ENCODE measurements at places on chromosomes 7 and 10.
A peak's percentile ranks its signal among the peaks of the same experiment; 100 is the strongest.

DNA sequence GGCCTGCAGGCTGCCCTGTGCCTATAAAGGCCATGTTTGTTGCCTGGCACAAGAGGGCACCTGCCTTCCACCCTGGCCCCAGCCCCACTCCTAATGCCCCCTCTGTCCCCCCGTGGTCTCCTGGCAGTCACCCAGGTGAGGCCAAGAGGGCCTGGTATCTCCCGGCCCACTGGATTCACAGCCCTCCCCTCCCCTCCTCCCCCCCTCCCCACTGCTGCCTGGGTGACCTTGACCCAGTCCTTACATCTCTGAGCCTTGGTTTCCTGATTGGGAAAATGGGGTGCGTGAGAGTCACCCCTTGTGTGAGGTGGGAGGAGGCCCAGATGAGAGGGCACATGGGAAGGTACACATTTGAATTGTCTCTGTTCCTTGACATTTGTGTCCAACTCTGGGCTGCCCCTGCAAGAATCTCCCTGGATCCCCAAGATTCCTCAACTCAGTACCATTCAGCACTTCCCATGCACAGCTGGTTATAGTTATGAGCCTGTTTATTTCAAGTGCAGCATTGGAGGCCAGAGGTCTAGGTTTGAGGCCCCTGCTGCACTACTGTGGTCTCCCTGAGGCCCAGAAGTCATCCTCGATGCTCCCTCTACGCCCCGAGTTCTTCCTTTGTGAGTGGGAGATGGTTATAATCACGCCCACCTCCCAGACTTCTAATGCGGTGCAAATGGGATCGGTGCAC, 58.9 kb downstream of the TMEM270 start:
- DNase-seq: no peak

DNA sequence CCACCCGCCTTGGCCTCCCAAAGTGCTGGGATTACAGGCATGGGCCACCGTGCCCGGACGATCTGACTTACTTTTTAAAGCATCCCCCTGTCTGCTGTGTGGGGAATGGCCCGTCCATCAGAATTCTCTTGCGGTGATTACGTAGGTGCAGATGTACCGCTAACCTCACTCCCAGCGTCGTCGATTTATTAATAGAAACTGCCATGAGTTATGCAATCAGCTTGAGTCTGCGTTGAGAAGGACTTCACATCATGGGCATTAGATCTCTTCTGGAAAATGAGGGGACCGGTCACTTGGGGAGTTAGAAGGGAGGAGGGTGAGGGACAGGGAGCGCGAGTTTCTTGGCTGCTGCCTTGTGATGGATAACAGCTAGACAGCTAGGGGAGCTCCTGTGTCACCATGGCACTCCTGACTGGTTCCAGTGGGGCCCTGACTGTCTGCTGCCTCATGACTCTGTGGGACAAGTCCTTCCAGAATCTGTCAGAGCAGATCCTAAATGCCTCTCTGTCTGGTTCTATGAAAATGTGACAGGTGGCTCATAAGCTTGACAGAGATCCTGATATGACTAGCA, 35.2 kb downstream of the POR start:
- no peak for DNase-seq

- no peak for DNase-seq
Measured at GRCh38 chr7:112538726-112539255, 58.0 kb downstream of the LSMEM1 start.

GRCh38 chr7:155538293-155538692, 8.1 kb downstream of the CNPY1 start:
- DNase-seq: no peak

GRCh38 chr7:35342786-35343185, 88.9 kb upstream of the TBX20 start:
- no peak for DNase-seq

GRCh38 chr10:112790921-112791320, 159.1 kb upstream of the TCF7L2 start:
- DNase-seq: no peak

GRCh38 chr7:87310790-87311419, 34.6 kb upstream of the CROT start:
- DNase-seq: no peak

DNA sequence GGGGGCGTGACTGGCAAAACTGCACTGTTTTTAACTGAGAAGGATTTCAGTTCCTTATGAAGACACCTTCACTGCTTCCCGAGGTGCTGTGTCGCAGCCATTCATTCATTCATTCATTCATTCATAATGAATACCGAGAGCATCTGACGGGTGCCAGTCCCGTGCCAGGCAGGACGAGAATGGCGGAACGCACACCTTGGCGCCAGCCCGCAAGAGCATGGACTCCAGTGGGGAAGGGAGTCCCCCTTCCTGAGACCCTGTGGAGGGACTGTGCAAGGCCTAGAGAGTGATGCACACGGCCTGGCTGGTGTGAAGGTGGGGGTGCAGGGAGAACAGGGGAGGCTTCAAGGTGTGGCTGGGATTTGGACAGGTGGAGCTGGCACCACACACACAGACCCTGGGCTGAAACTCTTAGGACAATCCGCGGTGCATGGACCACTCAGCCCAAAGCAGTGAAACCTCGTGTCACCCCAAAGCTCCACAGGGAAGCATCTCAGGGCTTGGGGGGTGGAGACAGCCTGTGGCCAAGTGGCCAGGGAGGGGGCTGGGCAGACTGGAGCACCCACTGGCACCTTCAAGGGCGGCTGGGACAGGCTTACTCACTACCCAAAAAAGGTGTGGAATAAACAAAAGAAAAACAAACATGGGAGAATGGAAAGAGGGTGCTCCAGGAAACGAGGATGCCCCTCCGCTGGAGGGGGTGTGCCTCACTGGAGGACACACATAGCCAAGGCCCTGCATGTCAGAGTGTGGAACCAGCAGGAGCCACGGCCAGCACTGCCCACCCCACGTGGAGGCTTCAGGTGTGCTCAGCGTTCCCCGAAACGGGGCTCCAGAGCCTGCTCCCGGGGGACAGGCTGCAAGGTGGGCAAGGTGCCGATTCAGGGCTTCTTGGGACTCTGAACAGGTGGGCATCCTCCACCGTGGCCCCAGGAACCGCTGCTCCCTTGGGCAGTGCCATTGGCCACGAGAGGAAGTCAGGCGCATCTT, 37.7 kb downstream of the EBF3 start:
- DNase-seq: no peak

DNA sequence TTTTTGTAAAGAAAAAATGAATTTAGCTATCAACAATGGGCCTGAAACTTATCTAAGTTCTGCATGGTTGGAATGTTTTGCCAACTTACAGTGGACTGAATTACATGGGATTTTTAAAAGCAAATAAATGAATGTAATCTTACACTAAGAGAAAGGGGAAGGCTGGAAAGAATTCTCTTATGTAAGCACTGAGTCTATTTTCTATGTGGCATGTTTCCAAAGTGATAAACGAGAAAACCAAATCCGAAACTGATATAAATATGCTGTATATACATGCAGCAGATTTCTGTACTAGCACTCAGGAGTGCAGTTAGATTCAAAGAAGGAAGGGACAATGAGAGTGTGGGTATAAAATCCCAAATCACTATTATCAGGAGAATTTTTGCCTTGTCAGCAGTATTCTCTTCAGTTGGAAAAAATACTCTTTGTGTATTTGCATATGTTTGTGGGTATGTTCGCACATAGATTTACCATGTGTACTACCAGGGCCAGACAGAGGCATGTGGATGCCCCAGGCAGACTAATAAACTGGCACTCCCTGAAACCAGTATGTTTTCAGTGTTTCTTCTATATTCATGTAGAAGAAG, 334.3 kb upstream of the SEMA3D start:
- DNase-seq: no peak

GRCh38 chr7:1141651-1142050, 18.3 kb downstream of the ZFAND2A start:
- no peak for DNase-seq

GRCh38 chr10:101027106-101027720, 3.7 kb downstream of the PDZD7 start:
- DNase-seq: no peak

GRCh38 chr7:85196696-85197095, 9.8 kb upstream of the SEMA3D start:
- no peak for DNase-seq

DNA sequence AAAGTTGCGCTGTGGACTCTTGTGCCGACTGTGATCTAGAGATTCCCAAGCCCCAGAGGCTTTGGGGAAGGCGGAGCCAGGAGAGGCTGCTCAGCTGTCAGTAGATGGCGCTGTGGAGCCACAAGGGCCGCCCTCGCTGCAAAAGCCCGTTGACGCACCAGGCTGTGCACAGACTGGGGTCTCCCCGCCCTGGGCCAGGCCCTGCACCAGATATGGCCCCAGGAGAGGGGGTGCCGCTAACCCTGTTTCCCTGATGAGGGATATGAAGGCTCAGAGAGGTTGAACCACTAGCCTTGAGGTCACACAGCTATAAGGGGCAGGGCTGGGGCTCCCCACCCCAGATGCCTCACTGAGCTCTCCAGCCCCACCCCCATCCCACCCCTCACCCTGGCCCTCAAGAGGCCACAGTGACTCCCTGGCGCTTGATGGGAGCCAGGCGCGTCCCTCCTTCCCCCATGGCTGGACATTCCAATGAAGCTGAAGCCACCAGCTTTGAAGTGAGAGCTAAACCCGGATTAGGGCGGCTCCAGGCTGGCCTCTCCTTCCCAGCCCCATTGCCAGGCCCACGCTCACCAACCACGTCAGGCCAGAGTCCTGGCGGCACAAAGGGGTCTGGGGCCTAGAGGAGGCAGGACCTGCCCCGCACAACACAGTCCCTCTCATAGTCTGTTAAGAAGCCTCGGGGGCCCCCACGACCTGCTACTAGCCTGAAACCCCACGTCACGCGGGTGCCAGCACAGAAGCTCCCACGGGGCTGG, 26.4 kb downstream of the MYL10 start:
- peak; percentile 89 for DNase-seq

GRCh38 chr10:79311581-79312407, 35.5 kb upstream of the PPIF start:
- no peak for DNase-seq

GRCh38 chr7:94223375-94224084, 171.2 kb upstream of the COL1A2 start:
- DNase-seq: no peak

DNA sequence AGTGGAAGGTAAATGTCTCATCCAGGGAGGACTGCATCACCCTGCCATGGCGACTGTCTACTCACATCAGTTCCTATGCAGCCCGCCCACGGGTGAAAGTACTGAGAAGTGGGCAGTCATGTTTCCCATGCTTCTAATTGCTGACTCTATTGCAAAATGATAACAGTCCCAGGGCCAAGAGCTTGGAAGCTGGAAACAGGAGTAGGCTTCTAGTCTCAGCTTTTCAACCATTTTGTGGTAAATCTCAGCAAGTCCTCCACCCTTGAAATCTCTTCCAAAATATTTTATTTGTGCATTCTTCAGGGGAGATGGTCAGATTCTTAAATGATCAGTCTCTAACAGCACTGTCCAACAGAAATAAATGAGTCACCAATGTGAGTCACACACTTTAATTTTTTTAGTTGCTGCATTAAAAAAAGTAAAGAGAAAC, 48.1 kb upstream of the TARP start:
- no peak for DNase-seq

DNA sequence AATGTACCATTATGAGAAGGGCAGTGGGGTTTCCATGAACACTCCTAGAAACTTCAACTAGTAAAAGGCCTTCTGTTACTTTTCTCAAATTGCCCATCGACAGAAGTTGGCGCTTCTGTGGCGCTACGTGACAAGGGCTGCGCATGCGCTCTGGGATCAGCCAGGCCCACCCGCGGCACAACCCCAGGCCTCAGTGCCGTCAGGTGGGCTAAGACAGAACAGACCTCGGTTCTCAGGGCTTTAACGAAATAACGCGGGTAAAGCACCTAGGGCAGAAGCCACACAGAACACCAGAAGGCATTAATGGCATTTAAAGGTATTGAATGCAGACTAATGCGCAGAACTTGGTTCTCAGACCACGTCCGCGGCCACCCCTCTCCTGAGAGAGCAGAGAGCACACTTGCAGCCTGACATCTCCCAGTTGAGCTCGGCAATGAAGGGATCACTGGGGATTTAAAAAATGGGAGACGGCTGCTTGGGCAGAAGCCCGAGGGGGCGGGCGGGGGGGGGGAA, 67.6 kb upstream of the CTNNA3 start:
- peak; percentile 89 for DNase-seq

DNA sequence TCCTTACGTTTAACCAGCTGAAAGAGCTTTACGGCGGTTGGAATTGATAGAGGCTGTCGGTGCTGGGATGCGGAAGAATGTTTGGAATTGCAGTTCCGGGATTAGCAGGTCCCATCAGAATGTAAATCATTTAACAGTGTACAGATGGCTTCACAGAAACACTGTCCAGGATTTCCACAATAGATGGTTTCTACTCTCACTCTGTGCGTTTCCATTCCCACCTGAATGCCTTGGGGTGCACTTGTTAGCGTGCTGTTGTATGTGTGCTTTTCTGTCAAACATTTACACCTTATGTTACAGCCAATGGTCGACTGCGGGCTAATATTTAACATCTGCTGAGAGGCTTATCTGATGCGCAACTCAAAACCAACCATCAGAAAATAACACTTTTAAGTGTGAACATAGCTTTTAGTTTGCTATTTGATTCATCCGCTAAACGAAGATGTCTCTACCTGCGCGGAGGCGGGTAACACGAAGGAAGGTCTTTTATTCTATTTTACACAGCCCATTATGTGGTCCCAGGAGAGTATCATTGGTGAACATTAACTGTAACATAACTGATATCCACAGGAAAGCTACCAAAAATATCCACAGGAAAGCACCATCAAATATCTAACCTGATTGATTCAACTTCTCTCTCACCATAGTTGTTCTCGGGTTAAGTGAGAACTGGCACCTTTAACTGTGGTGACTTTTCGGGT, 179.0 kb downstream of the PRPF18 start:
- no peak for DNase-seq
